NCI-H1436 treated with DMSO at 0.1 percent for 48 hours (cell line): ENCODE measurements at places on chromosomes 3 and 15.

DNA sequence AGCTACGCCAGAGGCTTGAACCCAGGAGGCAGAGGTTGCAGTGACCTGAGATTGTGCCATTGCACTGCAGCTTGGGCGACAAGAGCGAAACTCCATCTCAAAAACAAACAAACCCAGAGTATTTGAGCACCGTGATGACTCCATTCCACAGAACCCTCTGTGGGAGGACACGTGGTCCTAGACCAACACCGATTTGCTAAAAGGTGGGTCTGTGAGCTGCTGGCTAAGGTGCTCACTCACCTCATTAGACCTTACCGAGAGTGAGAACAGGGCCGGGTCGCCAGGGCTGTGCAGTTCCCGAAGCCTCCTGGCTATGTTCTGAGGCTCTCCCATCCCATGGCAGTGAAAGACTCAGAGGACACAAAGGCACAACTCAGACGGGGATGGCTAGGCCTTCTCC, 17.9 kb downstream of the ABHD2 start:
- DNase-seq = no peak

DNA sequence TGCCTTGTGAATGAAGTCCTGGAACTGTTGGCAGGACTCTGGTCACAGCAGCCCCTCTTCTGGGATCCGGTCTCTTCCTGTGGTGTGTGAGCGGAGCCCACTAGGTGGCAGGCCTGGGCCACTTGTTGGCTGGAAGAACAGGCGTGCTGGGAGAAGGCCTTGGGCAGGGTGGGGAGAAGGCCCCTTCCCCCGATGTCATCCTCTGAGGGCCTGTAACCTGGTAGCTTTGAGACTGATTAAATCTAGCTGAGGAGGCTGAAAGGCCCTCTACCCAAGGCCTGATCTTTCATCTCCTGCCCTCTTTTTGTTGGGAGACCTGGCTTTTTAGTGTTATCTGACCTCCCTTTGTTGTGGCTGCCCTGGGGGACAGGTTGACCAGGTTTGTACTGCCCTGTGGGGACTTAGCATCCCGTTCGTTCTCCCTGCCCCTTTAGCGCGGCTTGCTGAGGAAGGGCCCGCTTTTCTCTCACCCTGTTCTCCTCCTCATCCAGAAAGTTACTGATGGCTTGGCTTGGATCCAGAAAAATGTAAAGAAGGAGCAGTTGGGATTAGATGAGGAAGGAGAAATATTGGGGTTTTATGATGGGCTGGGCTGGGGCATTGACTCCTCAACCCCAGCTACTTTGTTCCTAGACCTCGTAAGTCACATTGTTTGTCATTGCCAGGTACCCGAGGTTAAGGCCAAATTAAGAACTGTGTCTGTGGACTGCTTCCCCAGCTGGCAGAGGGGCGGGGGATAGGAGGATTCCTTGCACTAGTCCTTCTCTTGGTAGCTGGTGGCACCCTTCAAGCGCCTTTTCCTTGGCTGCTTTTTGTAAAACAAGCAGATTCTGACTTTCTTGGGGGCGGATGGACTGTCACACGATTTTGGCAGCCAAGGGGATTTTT, 48.5 kb downstream of the CHCHD6 start:
- no peak for DNase-seq

DNA sequence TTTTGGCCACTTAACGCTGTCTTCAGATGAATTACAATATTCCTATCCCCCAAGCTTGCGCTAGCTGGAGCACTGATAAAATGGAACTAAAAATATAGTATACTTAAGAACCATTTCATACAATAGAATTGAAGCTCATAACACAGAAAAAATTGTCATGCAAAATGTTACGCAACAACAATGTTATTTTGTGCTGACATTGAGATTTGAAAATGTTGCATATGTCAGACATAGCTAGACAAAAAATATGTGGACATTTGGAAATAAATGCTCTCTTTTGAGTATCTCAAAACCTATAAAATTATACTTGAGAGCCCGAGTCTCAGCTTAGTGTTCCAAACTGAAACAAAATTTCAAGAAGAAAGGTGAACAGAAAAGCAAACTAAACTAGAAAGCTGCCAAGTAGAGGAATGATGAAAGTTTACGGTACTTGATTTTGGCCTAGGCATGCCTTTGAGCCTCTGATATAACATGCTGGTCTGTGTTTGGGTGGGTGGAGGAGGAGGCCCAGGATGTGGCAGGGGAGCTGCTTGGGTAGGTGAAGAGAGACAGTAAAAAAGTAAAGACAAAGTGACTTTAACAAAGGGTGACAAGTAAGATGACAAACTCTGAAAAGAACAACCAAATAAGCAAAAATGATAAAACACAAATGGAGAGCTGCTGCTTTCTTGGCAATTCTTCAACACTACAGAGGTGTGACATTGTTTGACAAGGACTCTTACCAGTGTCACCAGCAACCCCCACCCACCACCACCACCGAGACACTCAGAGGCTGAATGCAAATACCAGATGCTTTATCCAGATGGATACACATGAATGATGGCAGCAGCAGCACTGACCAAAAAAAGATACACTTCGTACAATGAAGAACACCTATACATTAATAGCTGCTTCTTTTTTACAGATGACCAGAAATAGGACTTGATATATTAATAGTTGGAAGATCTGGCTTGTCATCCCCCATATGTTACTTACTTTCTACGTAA, 129.3 kb upstream of the FEZF2 start:
- no peak for DNase-seq

DNA sequence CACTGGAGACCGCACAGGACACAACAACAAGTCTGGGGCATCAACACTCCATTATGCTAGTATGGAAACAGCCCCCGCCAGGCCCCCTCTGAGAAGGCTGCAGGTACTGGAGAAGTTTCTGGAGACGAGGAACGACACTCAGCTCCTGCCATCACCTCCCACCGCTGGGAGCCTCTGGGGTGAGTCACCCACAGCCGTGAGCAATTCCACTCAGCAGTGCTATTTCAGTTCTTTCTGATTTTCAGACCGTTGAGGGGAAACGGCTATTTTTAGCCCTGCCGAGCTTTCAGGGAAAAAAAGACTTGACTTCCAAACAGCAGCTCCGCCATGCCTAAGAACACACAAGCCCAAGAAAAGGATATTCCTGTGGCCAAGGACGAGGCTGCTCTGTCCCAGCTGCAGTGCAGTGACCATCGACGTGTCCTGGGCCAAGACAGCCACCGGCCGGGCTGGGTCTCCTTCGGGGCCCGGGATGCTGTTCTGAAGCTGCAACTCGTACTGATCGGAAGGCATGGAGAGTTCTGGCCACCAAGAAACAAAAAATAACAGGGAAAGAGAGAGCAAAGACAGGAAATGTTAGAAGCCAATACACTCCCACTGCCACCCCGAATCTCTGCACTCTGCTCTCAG, 40.8 kb downstream of the NUP210 start:
- DNase-seq = no peak

DNA sequence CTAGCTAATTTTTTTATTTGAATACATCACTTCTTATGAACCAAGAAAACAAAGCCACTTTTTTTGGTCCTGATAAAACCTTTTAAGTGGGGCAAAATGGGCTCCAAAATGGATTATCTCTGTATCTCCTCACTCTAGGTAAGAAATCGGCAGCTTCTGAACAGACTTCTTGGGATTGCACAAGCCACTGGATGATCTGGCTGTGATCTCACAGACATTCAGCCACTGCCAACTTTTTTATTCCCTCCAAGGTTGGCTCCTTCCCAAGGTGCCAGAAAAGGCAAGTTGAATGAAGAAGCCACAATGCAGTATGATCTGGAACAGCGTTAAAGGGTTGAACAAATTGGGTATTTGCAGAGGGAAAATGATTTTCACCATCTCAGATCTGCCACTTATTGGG, 73.2 kb downstream of the PRICKLE2 start:
- DNase-seq = no peak

DNA sequence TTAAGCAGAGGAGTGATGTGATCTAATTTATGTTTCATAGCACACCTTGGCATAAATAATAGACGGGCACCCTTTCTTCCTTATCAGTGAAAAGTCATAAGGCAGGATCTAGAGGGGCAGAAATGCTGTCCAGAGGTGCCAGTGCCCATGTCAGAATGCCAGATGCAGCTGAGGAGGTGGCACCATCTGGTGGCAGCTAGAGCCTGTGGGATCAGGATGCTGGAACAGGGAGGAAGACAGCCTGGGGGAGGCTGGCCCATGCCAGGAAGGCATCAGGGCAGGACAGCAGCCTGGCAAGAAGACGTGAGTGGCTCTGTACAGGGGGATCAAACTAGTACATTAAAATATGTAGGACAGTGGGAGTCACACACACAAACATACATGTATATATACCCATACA, 16.5 kb downstream of the MYH15 start:
- DNase-seq = no peak

GRCh38 chr3:196638861-196639482, 522 bp upstream of the NRROS start:
- no peak for DNase-seq

GRCh38 chr3:104460477-104461406, 906.0 kb upstream of the ALCAM start:
- DNase-seq = no peak

- no peak for DNase-seq
Measured at GRCh38 chr3:131353016-131353877, 28.3 kb upstream of the NUDT16 start.

DNA sequence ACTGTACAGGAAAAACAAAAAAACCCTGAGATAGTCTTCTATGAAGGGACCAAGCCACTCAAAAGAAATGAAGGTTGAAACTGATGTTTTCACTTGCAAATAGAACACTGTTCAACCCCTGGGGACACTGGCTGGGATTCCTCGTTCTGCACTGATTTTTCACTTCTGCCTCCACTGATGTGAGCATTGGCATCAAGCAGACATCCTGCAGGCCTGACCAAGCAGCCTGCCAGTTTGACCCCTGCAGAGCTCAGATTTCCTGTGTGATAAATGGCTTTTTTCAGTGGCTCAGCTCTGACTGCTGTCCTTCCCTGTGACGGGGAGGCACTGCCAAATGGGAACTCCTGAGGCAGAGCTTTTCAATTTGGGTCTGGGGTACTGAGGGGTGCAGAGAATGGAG, 50.0 kb downstream of the RASGRP1 start:
- no peak for DNase-seq

DNA sequence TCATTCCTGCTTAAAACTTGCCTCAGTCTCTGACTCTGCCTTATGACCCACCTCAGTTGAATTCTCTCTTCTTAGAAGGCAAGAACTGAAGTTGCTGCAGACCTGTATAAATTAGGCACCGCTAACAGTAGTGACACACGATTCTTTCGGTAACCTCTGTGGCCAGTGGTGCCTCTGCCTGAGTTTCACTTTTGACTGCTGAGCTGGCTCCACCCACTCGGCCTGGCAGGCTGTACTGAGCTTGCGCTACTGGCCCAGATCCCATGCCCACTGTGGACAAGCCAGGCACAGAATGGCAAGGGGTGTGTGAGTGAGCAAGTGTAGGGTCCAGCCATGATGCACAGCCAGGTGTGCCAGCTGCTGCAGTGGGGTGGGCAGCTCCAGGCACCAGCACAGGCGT, 19.1 kb upstream of the EIF1B start:
- DNase-seq = no peak

DNA sequence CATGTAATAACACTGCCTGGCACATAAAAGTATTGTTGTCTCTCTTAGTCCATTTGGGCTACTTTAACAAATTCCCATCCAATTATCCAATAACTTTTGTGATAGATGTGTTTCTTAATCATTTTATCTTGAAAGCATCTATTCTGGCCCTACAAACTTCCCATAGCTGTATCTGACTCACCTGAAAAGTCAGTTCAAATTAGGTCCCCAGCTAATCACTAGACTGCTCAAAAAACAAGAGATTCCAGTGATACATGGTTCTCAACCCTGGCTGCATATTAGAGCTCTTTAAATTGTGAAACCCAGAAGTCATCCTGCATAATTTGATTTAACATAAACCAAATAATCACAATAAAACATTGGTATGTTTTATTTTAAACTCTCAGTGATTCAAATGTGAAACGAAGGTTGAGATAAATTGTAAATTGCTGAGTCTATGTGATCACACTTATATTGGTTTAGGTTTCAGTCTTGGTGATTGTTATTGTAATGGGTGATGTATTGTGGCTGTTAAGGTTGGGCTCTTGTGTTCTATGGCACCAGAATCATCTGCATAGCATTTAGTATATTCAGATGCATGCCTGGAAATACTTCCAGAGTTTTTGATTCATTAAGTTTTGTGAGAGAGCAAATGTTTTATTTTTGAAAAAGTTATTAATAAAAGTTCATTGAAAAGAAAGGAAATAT, 268.9 kb upstream of the KCNMB2 start:
- DNase-seq = no peak

GRCh38 chr3:164267053-164267452, 811.2 kb downstream of the SI start:
- DNase-seq = no peak

- DNase-seq = no peak
Measured at GRCh38 chr3:125207507-125207906, 5.0 kb downstream of the SLC12A8 start.

DNA sequence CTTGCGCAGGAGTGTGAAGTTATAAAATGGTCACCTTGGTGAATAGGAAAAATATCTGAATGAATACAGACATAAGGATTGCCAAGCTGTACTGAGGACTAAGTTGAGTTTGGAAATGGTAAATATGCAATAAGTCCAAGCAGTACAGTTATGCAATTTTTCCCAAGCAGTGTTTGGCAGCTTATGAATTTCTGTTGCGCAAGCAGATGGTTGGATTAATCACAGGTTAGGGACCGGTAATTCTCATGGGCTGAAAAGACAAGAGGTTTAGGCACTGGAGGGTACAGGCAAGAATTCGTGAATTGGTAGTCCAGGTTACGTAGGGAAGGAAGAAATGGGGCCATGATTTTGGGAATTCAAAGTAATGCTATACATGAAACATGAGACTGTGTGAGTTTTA, 210.3 kb downstream of the RAP2B start:
- no peak for DNase-seq

GRCh38 chr3:171829841-171830517, 13.2 kb upstream of the TMEM212 start:
- DNase-seq = no peak

- DNase-seq = no peak
Measured at GRCh38 chr3:166351461-166351860, 514.2 kb upstream of the BCHE start.

DNA sequence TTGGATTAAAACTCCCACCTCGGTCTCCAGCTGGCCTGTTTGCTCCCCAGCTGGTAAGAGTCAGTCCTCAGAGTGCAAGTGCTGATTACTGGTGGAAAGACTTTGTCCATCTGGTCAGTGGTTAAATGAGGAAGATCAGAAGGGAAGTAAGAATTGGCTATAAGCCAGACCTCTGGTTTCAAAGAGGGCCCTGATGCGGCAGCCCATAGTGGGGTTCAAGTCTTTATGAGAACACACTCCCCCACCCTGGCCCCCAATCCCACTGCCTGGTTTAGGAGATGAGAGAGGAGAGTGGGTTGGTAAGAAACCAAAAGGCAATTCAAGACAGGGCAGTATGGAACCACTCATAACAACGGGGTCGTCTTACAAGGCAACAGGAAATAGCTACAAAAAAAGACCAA, 65.0 kb downstream of the FRMD4B start:
- no peak for DNase-seq
